ENCODE measurements at places on chromosomes 3 and 15. TPM values are rescaled to one million over a fixed set of nuclear protein-coding genes. Genes with fewer than 3 reads are reported as not detected.

DNA sequence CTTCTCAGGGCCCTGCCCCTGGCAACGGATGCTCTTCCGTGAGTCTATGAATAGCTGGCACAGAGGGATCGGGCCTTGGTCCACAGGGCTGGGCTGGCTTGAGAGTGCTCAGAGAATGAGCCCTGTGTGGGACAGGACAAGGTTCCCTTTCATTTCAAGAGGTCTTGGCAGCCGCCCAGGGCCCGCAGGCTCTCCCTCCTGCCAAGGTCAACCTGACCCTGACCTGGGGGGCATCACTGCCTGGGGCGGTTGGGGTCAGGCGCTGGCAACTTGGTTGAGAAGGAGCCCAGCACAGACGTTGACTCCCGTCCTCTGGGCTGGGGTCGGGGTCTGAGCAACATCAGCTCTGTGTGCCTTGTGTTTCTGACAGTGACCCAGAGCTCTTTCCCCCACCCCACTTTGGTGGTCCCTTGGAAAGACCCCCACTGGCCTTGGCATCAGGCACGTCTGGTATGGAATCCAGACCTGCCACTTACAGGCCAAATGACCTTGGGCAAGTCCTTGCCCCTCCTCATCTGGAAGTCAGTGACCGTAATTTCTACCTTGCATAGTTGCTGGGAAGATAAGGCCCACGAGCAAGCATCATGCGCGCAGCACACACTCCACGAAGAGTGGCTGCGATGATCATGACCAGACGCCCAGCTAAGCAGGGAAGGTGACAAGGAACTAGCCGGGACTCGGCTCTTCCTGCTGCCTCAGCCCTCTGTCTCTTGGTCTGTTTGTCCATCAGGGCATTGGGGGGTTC lies 36.4 kb downstream of the EPHB3 start:
- H3K4me1 ChIP-seq: peaks cover 9% of the 10 kb centered on the region
- peaks cover 23% of the 10 kb centered on the region for H3K27me3 ChIP-seq
- H3K4me3 ChIP-seq: no peak overlapping the region
- H3K36me3 ChIP-seq: no peaks in the 10 kb centered on the region

DNA sequence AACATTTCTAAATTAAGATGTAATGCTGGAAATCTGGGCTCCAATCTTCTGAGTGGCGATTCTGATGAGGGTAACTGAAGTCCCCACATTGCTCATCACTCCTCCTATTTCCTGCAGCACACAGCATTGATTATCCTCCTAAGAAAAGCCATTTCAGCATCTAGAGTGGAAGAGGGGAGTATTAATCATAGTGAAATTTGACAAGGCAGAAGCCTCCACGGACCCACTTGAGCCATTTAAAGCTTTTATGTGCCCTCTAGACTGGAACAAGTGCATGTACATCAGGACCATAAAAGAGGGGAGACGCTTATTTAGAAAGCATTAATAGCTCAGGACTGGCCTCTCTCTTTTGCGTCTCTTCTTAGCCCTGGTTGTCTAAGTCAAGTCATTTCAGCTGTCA lies 25.8 kb downstream of the AQP9 start:
- H3K27ac ChIP-seq: no peak overlapping the region
- peaks cover 6% of the 10 kb centered on the region for H3K27me3 ChIP-seq
- H3K4me1 ChIP-seq: no peaks in the 10 kb centered on the region
- no peaks in the 10 kb centered on the region for H3K36me3 ChIP-seq
- DNase-seq: no peak

DNA sequence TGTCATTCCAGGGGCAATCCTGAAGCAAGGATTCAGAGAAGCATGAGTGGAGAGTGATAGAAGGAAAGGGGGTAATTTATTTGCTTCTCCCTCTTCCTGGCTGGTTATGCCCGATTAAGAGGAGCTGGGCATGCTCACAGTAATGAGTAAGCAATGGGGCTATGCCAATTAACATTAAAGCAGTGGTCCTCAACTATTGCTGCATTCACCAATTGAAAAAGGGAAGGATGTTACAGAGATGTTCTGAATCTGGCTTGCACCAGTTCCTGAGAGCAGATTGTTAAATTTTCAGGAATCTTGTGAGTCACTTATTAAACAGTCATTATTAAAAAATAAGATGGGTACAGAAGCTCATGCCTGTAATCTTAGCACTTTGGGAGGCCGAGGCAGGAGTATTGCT lies 85.9 kb upstream of the ZBTB20 start:
- H3K36me3 ChIP-seq: no peaks in the 10 kb centered on the region
- no peak overlapping the region for H3K27ac ChIP-seq
- no peaks in the 10 kb centered on the region for H3K27me3 ChIP-seq
- H3K4me3 ChIP-seq: no peak overlapping the region

DNA sequence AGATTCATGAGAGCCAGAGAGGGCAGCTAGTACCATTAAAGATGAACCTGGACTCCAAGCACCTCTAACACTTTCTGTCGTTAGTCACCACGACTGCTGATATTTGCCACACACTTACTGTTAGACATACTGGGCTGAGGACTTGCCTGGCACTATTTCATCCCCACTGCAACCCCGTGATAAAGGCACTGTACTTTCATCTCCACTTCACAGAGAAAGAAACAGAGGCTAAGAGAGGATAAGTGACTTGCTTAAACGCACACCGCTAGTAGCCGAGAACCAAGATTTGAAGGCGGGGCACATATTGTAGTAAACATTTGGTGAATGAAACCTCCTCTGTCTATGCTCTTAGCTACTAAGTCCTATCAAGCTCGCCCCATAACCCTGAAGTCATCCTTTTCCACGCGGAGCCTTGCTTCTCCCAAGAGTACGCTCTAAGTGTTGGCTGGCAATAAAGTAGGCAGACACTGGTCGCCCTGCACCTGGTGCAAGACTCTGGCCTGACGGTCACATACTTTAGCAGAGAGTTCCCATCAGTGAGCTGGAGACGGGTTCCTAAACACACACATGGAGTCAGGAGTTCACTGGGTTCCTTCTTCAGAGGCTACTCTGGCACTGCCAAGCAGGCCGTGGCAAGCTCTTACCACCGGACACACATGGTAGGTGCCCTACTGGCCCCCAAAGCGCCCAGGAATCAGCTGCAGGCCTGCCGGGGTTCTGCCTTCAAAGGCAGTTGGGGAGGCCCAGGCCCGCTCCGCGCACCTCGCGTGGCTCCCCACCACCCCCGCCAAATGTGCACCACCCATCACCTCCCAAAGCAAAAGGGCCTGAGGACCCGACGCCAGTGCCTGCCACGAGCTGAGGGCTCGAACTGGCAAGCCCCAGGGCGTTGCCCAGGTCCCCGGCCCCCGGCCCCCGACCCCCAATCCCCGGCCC lies 951 bp downstream of the POMGNT2 start:
- H3K27ac ChIP-seq: no peak overlapping the region
- H3K4me3 ChIP-seq: no peak overlapping the region
- H3K36me3 ChIP-seq: no peaks in the 10 kb centered on the region
- no peak for DNase-seq
- H3K4me1 ChIP-seq: no peaks in the 10 kb centered on the region

GRCh38 chr3:52026041-52026440 lies 30.3 kb downstream of the DUSP7 start:
- no peak overlapping the region for H3K27ac ChIP-seq
- H3K4me1 ChIP-seq: peaks cover 10% of the 10 kb centered on the region
- no peak for DNase-seq
- no peaks in the 10 kb centered on the region for H3K27me3 ChIP-seq

MUC20 gene
- 0.41 TPM for total RNA-seq

Measured in astrocyte (in vitro differentiated cells and primary cell).